Suppressor macrophage treated with lipopolysaccharide for 1 hour (primary cell): ENCODE measurements at places on chromosomes 2 and 18.

- no peak for DNase-seq
Observed at GRCh38 chr2:74239346-74239745, 40.9 kb downstream of the MTHFD2 start.

- no peak for DNase-seq
Observed at GRCh38 chr2:97906307-97906706, 89.4 kb downstream of the TMEM131 start.

DNA sequence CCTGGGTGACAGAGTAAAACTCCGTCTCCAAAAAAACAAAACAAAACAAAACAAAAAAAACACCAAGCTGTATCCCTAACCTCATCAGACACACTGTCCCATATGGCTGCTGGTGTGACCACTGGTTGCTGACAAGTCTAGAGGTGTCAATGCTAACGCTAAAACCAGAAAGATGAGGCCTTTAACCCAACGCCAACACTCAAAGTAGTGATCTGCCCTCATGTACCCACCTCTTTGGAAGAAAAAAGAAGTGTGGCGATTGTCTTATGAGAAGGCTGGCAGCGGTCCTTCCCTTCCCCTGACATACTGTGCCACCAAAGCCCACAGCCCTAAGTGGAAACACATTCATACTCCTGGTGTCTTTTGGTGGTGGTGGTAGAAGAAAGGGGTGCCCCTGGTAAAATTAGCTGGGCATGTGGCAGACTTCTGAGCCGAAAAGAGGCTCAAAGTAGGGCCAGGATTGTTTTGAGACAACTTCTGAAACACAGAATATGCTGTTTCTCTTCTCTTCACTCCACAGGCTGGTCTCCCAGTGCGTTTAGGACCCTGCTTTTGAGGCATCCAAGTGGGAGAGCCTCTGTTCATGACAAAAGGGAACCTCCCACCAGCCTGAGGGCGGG is 9.8 kb downstream of the SERTAD2 start:
- no peak for DNase-seq

DNA sequence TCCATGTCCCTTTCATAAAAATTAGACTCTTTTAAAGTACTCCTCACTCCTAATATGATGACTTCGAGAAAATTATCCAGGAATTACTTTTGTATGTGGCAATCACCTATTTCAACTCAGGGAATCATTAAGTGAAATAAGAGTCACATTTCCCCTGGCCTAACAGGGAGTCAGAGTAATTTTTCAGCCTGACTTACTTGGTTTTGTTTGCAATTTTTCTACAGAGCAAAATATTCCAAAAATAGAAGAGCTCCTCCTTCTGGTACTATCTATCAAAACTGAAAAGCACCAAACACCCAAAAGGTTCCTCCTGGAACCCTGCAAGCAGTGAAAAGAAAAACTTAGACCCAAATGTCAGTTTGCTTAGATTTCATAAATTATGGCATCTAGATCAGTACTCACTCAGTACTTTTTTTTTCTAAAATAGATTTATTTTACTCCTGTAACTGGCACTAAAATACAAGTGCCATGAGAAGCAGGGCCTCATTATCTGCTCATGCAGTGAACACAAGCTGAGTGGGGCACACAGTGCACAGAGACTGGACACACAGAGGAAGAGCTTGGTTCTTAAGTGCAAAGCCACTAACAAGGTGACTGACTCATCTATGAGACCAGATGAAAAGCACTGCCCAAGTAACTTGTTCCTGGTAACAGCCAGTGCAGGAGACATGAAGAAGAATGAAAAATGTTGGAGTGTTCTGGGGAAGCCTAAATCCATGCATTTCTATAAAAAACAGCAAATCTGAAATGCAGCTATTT is 28.7 kb downstream of the ACAA2 start:
- DNase-seq: no peak

- no peak for DNase-seq
Observed at GRCh38 chr2:196415384-196415783, 224.1 kb upstream of the CCDC150 start.

DNA sequence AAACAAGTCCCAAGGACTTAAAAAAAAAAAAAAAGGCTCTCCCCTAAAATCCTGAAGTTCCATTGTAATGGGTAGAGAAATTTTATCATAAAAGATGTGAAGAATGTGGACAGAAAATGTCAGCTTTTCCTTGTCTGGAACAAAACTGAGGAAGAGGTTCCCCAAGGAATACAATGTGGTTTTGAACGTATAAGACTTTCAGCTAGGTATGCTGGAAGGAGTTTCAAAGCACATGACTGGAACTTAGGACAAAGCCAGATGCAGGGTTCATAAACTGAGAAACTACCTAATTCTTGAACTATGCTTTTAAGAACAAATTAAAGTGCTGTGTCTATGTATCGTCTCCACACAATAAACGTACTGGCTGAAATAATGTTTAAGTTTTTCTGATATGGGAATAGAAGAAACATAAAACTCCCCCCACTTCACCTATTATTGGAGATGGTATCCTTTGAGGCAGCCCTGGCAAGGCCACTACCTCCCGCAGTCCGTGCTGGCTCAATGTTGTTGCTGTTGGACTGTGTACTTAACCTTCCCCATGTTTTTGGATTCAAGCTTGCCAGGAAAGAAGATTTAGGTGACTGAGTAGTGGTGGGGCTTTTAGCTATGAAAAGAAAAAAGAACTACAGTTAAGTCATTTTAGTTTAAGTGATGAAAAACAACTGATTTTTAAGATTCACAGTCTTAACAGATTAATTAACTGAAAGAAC is 84.2 kb upstream of the DNER start:
- DNase-seq: no peak

- no peak for DNase-seq
Observed at GRCh38 chr2:72278046-72278445, 130.4 kb upstream of the CYP26B1 start.

DNA sequence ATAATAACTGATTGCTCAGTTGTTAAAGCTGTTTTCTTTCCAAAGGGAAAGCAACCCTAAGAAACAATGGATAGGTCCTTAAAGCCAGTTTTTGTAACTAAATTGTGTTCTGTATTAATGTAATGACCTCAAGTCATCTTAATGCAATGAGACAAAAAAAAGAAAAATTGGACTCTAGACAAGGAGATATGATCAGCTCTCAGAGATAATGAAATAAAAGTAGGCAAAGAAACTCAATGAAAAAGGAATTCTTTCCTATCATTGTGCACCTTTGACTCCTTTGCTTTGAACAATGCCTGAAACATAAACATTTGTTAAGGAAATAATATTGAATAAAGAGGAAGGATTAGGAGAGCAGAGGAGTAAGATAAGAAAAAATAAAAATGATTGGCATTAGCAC is 86.1 kb downstream of the RIT2 start:
- no peak for DNase-seq

- no peak for DNase-seq
Observed at GRCh38 chr2:25313711-25314513, 27.8 kb downstream of the DNMT3A start.

GRCh38 chr18:77055429-77056300 is 76.9 kb downstream of the MBP start:
- no peak for DNase-seq

DNA sequence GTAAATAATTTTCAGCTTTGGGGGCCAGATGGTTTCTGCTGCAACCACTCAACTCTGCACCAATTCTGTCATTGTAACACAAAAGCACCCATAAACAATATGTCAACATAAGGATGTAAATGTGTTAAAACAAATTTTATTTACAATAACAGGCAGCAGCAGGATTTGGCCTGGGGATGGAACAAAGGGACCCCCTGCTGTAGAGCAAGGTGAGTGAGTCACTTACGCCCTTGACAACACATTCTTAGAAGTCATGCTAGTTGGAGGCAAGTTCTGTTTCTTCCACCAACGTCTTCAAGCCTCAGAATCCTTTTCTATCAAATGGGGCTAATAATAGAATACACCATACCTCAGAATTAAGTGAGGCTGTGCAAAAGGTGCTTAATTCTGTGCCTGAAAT is 610.2 kb upstream of the SYT4 start:
- no peak for DNase-seq

DNA sequence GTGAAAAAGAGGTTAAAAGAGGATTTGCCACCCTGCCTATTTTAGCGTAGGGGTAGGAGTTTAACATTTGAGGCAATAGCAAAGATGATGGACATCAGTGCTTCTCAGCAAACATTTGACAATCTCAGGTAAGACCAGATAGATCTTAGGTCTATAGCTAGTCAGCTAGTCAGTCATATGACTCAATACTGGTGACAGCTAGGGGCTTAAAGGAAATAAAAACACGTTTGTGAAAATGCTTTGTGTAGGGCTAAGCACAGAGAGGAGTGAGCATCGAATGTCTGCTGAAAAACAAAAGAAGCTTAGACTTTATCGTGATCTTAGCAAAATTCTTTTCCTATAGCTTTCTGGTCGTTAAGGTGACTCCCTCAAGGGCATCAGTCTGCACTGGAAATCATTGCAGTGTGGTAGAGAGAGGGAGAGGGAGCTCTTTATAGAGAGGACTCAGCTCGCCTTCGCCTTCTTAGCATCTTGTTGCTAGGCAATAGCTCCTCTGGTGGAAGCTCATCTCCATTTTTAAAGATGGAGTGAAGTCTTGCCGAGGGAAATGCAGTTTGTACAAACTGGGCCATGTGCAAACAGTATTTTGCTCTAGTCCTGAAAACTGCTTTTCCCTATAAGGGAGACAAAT is 62.8 kb upstream of the SLC38A11 start:
- no peak for DNase-seq

- no peak for DNase-seq
Observed at GRCh38 chr2:25089605-25090315, 47.9 kb downstream of the EFR3B start.

GRCh38 chr2:199443589-199444130 is 14.1 kb downstream of the SATB2 start:
- DNase-seq: no peak

DNA sequence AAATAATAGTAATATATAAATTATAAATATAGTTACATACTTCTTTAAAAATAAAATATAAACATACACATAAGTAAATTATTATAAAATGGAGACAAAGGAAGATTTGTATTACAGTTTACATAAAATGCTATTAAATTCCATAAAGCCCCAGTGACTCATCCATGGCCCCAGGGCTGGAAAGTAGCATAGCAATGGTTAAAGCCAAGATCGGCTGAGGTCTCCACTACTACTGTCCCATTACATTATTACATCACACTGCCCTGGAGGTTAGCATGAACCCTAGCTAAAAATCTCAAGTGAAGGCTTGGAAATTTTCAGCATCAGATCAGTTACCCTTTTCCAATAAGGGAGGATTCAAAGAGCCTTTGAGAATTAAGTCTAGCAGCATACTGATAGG is 936.2 kb downstream of the DSC3 start:
- no peak for DNase-seq

- no peak for DNase-seq
Observed at GRCh38 chr2:230636684-230637271, 75.9 kb upstream of the CAB39 start.

DNA sequence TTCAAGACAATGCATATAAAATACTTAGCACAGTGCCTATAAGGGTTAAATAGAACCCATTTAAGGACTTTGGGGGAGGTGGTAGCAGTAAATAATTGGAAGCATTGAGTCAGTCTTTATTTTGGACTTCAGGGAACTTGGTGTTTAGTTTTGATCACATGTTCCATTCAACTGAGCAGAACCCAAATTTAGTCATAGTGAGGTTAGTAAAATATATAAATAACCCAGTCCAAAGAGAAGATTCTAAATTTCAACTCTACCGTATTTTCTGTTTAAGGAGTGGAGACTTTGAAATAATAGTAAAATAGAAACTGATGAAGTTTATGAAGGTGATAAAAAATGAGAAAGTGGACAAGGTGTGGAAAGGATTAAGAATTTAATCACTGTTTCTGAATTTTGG is 19.7 kb downstream of the TWSG1 start:
- DNase-seq: peak; percentile 48

DNA sequence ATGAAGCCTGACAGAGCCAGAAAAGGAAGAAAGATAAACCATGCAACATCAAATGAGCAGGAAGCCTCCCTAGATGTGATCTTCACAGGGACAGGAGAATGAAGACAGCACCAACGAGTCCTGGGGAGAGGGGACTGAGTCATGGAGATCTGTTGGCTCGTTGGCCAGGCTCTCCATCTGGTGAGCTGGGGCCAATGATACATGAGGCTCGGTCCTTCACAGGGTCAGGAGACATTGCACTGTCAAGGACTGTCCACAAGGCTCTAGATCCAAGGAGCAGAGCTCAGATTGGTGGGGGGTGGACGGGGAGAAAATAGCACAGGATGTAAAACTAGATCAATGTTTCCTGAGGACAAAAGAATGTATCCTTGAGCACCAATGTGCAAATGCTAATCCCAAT is 735 bp downstream of the CD207 start:
- no peak for DNase-seq

- DNase-seq: no peak
Observed at GRCh38 chr2:98548920-98549818, 59.1 kb downstream of the COA5 start.

GRCh38 chr2:232896720-232897597 is 26.9 kb downstream of the SNORC start:
- DNase-seq: no peak

- DNase-seq: no peak
Observed at GRCh38 chr2:226825056-226825455, 10.8 kb upstream of the RHBDD1 start.

- DNase-seq: no peak
Observed at GRCh38 chr2:132980304-132980703, 310.3 kb upstream of the LYPD1 start.

DNA sequence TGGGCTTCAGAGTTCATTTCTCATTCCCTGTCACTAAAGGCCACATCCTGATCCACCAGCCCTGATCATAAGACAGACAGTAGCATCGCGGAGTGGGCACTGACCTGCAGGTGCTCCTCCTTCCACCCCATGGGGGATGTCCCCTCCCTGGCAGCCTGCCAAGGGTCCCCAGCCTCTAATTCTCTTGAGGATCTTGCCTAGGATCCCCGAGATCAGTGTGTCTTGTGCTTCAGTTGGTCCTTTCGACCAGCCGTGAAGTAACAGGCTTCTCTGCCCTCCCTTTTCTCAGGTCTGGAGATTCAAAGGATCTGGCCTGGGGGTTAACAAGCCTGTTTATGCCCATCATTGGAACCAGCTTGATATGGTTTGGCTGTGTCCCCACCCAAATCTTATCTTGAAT is 74.5 kb downstream of the ALPK2 start:
- DNase-seq: no peak

DNA sequence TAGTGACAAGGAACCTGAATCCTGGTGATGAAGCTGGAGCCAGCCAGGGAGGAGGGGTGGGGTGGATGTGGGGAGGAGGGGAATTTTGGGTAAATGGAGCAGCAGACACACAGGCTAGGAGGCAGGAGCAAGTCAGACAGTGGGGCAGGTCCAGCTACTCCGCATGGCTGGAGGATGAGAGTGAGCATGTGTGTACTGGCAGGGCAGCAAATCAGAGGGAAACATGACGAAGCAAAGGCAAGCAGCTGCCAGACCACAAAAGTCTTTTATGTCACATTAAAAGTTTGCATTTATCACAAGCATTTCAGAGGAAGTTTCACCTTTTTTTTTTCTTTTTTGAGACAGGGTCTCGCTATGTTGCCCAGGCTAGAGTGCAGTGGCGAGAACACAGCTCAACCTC is 11.9 kb upstream of the KIDINS220 start:
- DNase-seq: no peak
